ENCODE measurements at places on chromosomes 6 and 20. TPM values are rescaled to one million over a fixed set of nuclear protein-coding genes. Genes with fewer than 3 reads are reported as not detected.
A peak's percentile ranks its signal among the peaks of the same experiment; 100 is the strongest.

C20orf202 gene
- 0.22 TPM for total RNA-seq

RPS18 gene
- 1,042 TPM for total RNA-seq

PRRC2A gene
- total RNA-seq = 96.9 TPM

TBC1D22B gene
- total RNA-seq = 7.3 TPM

DNA sequence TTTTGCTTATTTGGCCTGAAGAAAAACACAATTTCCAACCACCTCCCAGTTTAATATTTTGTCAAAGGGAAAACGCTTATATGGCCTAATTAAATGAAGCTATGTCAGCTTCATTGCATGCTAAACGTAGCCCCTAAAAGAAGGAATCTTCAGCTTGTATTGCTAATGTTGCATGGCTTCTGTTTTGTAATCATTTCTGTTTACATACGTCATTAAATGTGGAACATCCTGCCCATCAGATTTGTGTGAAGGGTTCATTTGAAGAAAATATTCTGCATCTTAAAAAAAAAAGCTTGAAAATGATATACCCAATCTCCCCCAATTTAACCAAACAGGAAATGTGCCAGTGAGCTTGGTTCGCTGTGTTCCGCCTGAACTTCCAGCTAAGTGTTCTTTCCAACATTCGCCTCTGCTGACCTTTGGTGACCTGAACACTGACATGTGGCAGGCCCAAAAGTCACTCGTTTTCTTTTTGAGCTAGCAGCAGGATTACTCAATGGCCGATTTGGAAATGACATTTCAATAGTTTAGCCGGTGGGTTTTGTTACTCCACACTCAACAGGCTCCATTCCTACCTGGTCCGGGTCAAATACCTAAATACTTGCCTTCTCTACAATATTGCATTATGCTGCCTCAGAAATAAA, 12.7 kb upstream of the SIRT5 start:
- DNase-seq = no peak

DNA sequence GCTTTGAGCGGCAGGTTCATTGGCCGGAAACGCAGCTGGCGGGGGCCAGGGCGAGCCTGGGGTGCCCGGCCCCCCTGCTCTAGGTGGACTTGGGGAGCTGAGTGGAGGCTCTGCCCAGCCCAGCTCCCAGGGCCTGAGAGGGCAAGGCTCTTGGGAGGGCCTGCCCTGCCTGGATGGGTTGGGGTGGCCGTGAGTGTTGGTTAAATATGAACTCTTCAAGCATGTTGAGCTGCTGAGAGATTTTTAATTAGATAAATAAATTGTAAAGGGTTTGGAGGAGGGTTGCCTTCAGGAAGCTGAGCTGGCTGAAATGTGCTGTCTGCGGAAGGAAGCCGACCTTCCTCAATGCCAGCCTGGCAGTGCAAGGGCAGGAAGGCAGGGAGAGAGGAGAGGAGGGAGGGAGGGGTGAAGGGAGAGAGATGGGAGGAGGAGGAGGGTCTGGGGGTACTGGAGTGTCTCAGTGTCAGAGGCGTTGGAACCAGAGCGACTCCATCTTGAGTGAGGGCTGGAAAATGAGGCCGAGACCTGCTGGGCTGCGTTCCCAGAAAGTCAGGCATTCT, 39.4 kb upstream of the PMEPA1 start:
- no peak for DNase-seq

DNA sequence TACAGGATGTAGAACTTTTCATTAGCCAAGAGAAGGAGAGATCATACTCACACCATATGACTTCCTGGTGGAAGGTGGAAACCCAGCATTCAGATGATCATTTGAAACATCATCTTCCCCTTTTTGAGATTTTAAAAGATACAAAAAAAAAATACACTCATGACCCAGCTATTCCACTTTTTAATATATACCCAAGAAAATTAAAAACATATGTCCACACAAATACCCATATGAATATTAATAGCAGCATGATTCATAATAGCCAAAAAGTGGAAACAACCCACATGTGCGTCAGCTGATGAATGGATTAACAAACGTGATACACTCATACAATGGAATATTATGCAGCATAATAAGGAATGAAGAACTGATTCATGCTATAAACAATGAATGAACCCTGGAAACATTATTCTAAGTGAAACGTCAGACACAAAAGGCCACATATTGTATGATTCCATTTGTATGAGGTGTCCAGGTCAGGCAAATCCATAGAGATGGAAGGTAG, 130.0 kb upstream of the SGK1 start:
- no peak for DNase-seq

GRCh38 chr20:40109136-40109535, 579.9 kb downstream of the MAFB start:
- DNase-seq = peak; percentile 37

GRCh38 chr6:63750400-63750799, 114.8 kb downstream of the PHF3 start:
- DNase-seq = no peak

DNA sequence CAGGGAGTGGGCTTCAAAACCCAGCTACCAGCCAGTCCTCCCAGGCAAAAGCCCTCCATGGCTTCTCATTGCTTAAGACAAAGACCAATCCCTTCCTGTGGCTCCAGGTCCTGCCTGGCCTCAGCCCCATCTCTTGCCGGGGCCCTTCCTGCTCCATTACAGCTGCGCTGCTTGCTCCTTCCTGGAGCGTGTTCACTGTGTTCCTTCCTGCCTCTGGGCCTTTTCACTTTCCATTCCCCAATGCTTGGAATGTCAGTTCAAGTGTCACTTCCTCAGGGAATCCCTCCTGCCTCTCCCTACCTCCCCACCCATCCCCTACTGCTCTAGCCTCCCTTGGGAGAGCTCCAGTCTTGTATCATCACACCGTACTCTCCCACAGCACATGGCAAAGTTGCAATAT, 11.1 kb upstream of the ITPR3 start:
- no peak for DNase-seq

- DNase-seq = no peak
These were observed 50.3 kb upstream of the RCAN2 start for GRCh38 chr6:46541556-46541955.

- no peak for DNase-seq
These were observed 27.6 kb downstream of the HCK start for GRCh38 chr20:32079655-32080109.

GRCh38 chr6:167722634-167723309, 103.9 kb upstream of the AFDN start:
- DNase-seq = no peak

DNA sequence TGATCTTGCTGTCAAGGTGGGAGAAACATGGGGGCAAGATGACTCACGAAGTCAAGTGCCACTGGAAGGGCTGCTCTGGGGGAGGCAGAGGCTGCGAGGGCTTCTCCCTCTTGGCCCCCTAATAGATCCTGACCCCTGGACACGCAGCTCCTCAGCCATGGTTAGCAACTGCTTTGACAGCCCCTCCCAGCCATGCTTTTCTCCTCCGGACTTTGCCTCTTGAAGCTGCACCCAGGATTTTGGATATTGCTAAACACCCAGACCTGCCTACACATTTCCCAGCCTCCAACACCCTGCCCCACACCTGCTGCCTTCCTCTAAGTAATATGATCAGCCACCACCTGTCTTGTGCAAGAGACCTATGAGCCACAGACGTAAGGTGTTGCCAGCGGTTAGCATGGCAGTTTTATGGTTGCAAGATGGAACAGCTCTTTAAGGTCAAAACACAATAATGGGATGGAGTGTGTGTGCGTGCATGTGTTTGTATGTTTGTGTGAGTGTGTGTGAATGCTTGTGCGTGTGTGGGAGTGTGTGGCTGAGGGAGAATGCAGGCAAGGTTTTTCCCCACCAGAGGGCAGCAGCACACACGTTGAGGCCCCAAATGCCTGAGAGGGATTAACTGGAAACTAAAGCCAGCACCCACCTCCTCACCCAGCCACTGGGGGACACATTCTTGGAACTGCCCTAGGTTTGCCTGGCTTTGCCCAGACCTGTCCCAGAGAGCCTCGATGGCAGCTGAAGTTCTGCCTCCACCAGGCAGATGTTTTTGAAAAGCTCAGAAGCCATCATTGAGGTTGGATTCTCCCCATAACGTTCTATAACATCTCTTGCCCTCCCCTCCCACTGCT, 2.5 kb downstream of the IP6K3 start:
- peak; percentile 71 for DNase-seq
